Fibroblast of lung (primary cell): ENCODE measurements at places on chromosomes 2 and 18.
A peak's percentile ranks its signal among the peaks of the same experiment; 100 is the strongest.

DNA sequence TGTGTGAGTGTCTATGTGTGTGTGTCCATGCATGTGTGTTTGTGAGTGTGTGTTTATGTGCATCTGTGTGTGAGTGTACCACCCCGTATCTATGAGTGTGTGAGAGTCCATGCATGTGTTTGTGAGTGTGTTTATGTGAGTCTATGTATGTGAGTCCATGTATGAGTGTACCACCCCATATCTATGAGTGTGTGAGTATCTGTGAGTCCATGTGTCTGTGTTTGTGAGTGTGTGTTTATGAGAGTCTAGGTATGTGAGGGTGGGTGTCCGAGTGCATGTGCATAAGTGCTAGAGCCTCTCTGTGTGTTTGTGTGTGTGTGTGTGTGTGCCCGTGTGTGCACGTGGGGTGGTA, 86.0 kb upstream of the ATG16L1 start:
- H3K4me1 ChIP-seq = no peaks in the 10 kb centered on the region
- peaks cover 6% of the 10 kb centered on the region for H3K27me3 ChIP-seq
- no peak overlapping the region for H3K27ac ChIP-seq
- DNase-seq = no peak

GRCh38 chr2:156505696-156506095, 69.5 kb downstream of the GPD2 start:
- H3K36me3 ChIP-seq = no peaks in the 10 kb centered on the region
- no peak overlapping the region for H3K4me3 ChIP-seq
- H3K4me1 ChIP-seq = no peaks in the 10 kb centered on the region
- no peaks in the 10 kb centered on the region for H3K27me3 ChIP-seq
- DNase-seq = peak; percentile 18

DNA sequence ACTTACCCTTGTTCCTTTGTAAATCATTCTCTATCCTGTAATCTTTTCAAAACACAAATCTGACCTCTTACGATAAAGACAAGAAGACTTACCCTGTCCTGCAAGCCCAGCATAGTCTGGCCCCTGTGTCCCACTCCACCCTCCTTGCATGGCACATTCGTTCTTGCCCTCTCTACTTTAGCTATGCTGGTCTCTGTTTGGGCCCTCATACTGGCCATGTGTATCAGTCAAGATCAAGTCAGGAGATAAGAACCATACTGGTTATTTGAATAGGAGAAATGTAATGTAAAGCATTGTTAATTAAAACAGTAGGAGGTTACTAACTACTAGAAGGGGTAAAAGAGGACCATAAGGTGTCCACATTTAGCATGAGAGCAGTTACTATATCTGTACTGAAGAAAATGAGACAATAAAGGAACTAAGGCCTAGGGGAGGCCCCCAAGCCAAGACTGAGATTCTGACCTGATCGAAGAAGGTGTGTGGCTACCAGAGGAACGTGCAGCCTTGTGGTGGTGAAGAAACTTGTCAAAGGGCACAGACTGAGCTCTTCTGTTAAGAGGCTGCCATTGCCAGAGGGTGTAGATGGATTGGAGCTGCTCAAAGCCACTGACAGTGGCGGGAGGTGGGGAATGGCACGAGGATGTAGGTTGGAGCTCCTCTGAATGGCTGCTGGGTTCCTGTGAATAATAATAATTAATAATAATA, 80.8 kb downstream of the KCTD18 start:
- no peak for DNase-seq
- H3K27me3 ChIP-seq = no peaks in the 10 kb centered on the region
- peaks cover 2% of the 10 kb centered on the region for H3K36me3 ChIP-seq
- no peak overlapping the region for H3K27ac ChIP-seq
- no peak overlapping the region for H3K4me3 ChIP-seq

DNA sequence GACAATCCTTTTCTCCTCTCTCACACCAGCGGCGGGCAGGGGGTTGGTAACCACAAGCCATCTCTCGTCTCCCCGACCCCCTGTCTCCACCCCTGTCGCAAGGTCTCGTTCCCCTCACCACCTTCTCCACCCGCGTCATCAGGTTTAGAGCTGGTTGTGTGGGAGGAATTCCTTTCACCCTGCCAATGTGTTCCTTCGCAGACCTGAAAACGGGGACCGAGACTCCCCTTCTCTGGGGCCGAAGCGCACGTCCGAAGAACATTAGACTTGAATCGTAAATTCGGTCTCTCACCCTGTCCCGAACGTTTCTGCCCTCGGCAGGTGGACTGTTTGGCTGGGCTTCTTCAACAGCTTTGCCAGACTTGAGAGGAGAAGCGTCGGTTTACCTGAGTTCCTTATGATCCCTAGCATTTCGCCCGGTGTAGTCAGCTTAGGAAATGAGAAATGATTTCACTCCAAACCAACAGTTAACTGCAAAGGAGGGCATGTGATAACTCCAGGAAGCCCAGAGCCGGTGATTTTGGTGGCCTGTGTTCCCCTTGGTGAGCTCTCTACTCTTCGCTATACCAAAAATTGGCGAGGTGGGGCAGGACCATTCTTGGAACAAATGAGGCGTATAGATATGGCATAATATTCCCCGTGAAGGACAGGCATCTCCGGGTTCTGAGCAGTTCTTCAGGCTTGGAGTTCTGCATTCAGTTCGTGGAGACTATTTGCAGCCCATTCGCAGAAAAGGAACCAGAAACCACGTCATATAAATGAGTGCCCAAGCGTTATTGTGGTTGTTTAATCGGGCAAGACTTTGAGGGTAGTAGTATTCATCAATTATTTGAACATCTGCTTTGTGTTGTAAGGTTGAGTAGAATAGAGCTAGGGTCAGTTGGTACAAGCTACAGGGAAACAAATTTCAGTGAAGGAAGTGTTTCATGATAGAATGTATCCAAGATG, 694 bp downstream of the CFAP36 start:
- H3K4me1 ChIP-seq = no peaks in the 10 kb centered on the region
- peak overlapping the region; percentile 91 for H3K27ac ChIP-seq
- peak overlapping the region; percentile 55 for H3K4me3 ChIP-seq

DNA sequence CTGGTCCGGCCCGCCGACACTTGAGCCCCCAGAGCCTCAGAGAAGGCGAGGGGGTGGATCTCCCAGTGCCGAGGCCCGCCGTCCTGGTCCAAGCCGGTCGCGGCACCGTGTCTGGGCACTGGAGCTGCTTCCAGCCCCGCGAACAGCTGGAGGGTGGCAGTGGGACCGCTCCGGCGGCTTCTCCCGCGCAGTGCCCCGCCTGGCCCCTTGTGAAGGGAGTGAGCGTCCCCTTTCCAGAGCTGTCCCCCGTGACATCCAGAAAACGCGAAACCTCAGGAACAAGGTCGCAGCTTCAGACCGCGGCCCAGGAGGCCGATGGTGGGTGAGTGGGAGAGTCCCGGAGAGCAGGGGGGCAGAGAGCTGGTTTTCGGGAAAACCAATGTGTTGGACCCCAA, 579 bp upstream of the EMX1 start:
- H3K36me3 ChIP-seq = no peaks in the 10 kb centered on the region
- no peak for DNase-seq
- no peak overlapping the region for H3K27ac ChIP-seq
- H3K4me1 ChIP-seq = no peaks in the 10 kb centered on the region

GRCh38 chr18:26780520-26781325, 84.8 kb downstream of the AQP4 start:
- no peak overlapping the region for H3K4me3 ChIP-seq
- no peak for DNase-seq
- H3K27ac ChIP-seq = no peak overlapping the region
- no peaks in the 10 kb centered on the region for H3K4me1 ChIP-seq

DNA sequence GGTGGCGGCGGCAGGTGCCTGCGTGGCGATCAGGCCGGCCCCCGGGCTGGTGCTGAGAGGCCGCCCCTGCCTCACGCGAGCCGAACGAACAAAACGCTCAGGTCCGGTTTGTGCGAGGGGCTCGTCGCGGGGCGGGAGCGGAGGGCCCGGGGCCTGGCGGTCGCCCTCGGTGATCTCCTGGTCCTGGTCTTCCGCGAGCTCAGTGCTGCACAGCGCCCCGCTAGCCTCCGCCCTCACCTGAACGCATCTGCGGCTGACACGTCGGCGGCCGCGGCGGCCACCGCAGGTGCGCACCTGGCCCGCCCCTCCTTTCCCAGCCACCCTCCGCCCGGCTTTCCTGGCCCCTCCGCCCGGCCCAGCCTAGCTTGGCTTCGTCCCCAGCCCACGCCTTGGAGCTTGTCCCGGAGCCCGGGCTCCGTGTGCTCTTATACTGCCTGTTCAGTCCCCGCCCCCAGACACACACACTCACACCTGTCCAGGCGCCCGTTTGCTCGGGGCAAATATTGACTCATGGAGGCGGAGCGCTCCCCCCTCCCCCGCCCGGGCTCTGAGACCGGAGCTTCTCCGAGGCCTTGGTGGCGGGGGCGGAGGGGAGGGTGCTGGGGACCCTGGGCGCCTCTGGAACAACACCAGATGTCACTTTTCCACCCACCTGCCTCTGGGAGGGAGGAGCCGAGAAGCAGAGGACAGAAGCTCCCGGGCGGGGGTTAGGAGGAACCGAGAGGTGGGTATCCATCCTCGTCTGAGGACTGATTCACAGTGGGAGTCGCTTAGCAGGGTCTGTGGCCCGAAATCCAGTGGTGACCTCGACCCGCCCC, 8.6 kb upstream of the CRYBA2 start:
- no peaks in the 10 kb centered on the region for H3K36me3 ChIP-seq
- no peak overlapping the region for H3K4me3 ChIP-seq
- H3K4me1 ChIP-seq = no peaks in the 10 kb centered on the region
- peaks cover 64% of the 10 kb centered on the region for H3K27me3 ChIP-seq
- no peak overlapping the region for H3K27ac ChIP-seq

DNA sequence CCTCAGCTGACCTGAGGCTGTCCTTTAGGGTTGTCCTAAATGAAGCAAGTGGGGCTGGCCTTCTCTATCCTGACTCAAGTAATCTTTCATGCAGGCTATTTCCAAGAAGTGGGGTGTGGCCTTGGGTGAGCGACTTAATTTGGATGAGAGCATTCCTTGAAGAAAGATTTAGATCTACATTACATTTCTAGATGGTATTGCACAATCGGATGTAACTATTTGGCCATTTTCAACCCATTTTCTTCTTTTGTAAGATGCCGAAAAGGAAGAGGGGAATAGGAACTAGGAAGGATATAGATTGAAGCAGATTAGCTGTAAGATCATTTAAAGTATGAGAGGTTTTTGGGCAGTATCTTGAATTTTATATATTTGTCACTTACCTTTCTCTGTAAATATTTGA, 746.3 kb downstream of the MBD2 start:
- no peak overlapping the region for H3K4me3 ChIP-seq
- no peaks in the 10 kb centered on the region for H3K4me1 ChIP-seq
- DNase-seq = no peak
- H3K27me3 ChIP-seq = no peaks in the 10 kb centered on the region
